Activated effector memory CD4-positive, alpha-beta T cell treated with anti-CD3 and anti-CD28 coated beads, Interleukin-2, amount 50 U/mL, for 16 hours (primary cell): ENCODE measurements at places on chromosomes 1 and 21.

DNA sequence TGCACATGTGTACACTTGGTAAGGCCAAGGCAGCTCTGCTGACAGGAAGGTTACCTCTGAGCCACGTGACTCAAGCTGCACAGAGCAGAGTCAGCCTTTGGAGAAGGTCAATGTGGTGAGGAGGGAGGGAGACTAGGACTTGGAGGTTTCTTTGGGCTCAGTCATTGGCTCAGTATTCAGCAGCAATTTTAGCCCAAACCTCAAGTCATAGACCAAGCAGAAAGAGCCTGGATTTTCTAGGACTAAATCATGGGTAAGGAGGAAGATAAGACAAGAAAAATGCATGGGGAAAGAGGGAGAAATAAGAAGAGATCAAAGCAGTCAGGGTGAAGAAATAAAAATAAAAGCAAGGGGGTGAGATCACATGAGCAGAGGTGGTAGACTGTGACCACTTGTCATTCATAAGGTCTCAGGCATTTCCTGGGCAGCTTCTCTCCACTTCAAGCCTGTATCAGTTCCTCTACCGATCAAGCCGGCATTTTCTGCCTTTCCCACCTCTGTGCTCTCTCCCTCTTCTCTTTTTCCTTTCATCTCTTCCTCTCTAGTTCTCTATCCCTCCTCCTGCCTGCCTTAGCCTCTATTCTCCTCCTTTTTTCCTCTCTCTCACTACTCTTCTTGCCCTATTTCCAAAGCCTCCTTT lies 51.7 kb upstream of the DUSP10 start:
- no peak for DNase-seq

GRCh38 chr1:34162852-34163766 lies 1.9 kb downstream of the CSMD2 start:
- no peak for DNase-seq

DNA sequence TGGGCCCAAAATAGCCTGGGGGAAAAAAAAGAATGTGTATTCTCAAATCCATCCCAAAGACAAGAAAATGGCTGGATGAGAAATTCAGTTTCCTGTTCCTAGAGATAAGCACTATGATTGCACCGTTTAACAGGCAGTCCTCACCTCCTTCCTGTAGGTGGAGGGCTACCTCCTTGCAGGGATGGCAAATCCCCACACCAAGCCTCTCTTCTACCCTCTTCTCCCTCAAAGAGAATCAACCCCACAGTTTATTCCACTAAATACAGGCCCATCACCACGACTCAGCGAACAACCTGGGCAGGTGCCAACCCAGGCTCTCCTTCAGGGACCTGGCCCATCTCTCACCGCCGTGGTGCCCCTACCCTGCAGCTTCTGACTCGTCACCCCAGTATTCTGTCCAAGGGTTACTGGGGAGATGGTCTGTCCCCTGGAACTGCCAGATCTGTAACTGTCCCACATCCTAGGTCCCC lies 3.4 kb upstream of the CHD5 start:
- no peak for DNase-seq

GRCh38 chr1:32716312-32717148 lies 14.0 kb upstream of the SYNC start:
- peak; percentile 76 for DNase-seq

DNA sequence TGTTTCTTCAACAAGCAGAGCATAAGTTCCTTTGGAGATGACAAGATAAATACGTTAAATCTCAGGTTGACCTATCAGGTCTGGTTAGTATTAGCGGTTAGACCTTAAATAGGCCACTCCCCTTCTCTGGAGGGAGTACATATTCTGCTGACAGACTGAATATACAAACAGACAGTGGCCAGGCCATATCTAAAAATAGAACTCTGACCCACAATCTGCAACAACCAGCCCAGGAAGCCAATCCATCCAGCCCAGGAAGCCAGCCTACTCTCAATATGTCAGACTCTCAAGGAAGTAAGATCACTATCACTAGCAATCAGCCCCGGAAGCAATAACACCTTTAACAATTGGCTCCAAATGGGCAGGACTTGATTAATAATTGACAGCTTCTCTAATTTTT lies 6.7 kb downstream of the IL20 start:
- no peak for DNase-seq

- DNase-seq, result no peak
These were observed 227.9 kb downstream of the TM2D1 start for GRCh38 chr1:61497013-61497412.
